K562 (cell line): ENCODE measurements at places on chromosomes 12 and 14. TPM values are rescaled to one million over a fixed set of nuclear protein-coding genes. Genes with fewer than 3 reads are reported as not detected.

DNA sequence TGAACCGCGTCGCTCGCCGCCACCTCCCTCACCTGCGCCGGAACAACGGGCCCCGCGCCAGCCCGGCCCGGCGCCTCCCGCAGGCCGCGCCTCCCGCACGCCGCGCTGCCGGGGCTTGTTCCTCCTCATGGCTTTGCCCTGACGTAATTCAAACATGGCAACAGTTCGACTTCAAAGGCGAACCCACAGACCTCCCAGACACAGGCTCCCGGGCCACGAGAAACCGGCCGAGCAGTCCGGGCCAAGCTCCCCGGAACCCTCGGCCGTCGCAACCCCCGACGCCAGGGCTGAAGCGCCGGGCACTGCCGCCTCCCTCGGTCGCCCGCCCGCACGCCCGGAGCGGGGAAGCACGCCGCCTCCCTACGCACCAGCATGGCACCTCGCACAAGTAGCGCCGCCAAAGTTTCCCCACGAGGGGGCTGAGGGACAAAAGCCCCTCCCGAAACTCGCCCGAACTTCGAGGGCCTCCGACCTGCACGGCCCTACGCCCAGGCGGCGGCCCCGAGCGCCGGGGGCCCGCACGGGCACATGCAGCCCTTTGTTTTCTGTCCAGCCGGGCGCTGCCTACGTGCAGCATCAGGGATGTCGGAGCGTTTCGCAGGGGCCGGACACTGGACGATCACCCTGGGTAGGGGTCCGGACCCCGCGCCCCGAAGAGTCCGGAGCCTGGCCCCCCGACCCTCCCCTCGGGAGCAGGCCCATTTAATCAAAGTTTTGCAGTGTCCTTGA, 1.7 kb downstream of the SINHCAF start:
- peak overlapping the region; percentile 71 for H3K4me3 ChIP-seq
- no peaks in the 10 kb centered on the region for H3K27me3 ChIP-seq
- H3K36me3 ChIP-seq = no peaks in the 10 kb centered on the region; the same call in 2 of the 3 replicates
- peak overlapping the region; percentile 88 for H3K27ac ChIP-seq
- DNase-seq = peak; percentile 78

DNA sequence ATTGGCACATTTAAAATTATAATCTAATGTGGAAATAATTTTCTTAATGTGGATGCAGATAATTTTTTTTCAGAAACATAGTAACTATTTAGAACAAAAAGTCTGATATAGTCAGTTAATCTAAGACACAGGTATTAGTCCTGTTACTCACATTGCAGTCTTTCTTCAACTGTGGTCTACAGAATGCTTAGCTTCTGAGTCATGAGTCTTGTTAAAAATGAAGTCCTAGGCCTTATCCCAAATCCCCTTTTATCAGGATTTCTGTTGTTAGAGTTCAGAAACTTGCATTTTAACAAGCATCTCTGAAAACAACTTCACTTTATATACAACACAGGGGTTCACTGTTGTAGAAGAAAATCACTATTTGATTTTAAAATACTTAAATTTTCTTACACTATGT, 112.2 kb downstream of the SLC16A7 start:
- no peak overlapping the region for H3K4me3 ChIP-seq
- no peak for DNase-seq
- no peaks in the 10 kb centered on the region for H3K36me3 ChIP-seq
- H3K4me1 ChIP-seq = no peaks in the 10 kb centered on the region

- no peak overlapping the region for H3K27ac ChIP-seq
- H3K4me1 ChIP-seq = no peaks in the 10 kb centered on the region
- no peaks in the 10 kb centered on the region for H3K36me3 ChIP-seq
- DNase-seq = no peak
- H3K4me3 ChIP-seq = no peak overlapping the region
- no peaks in the 10 kb centered on the region for H3K27me3 ChIP-seq
These were observed 720.9 kb downstream of the AACS start for GRCh38 chr12:125786143-125786542.

- H3K27me3 ChIP-seq = no peaks in the 10 kb centered on the region
- no peaks in the 10 kb centered on the region for H3K4me1 ChIP-seq
- H3K4me3 ChIP-seq = no peak overlapping the region
These were observed 6.6 kb downstream of the LRRC9 start for GRCh38 chr14:59926534-59926933.

DNA sequence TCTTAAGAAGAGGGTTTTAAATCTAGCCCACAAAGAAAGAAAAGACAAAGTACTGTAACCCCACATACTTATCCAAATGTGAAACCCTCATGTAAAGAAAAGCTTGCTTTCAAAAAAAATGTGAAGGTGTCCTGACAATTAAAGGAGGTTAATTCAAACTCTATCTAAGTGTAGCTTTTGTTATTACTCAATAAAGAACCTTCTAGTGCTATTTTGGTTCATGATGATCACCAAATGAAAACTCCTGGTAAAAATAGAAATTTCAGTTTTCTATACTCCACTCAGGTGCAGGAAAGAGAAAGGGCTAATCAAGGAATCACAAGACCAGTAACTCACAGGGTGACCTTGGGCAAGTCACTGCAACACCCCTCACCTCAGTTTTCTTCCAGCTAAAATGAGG, 1.6 kb downstream of the STAB2 start:
- no peaks in the 10 kb centered on the region for H3K36me3 ChIP-seq
- H3K27me3 ChIP-seq = no peaks in the 10 kb centered on the region
- no peaks in the 10 kb centered on the region for H3K4me1 ChIP-seq
- no peak for DNase-seq

- no peaks in the 10 kb centered on the region for H3K27me3 ChIP-seq
- H3K4me3 ChIP-seq = no peak overlapping the region
- DNase-seq = no peak
- H3K4me1 ChIP-seq = no peaks in the 10 kb centered on the region
These were observed 196.1 kb downstream of the BCL11B start for GRCh38 chr14:99075771-99076375.

DNA sequence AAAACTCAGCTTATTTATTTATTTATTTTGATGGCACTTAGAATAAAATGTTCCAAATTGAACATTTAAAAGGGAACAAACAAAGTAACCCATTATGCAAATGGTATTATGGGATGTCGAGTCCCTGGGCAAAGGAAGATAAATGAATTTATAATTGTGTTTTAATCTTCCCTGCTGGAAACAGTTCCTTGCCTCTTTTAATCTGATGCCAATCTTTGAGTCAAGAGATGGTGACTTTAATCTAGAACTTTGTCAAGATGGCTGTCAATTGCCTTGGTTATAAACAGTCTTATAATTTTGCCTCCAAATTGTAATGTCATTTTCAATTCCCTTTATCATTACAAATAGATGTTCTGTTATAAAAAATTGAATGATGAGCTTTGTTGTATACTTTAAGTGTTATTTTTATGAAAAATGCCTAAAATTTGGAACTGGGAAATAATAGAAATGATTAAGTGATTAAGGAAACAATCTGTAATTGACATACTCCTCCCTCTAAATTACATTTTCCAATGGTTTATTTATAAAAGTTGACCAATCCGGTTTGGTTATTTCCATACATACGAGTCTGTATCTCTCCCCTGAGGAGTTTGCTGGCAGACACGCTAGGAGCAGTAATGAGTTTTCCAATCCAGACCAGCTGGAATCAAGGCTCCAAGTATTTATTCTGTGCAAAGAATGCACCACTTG, 134.9 kb upstream of the FRMD6 start:
- no peaks in the 10 kb centered on the region for H3K27me3 ChIP-seq
- no peak for DNase-seq
- H3K36me3 ChIP-seq = no peaks in the 10 kb centered on the region
- no peaks in the 10 kb centered on the region for H3K4me1 ChIP-seq
- no peak overlapping the region for H3K4me3 ChIP-seq

- H3K36me3 ChIP-seq = no peaks in the 10 kb centered on the region
- H3K27ac ChIP-seq = no peak overlapping the region
- peaks cover 76% of the 10 kb centered on the region for H3K27me3 ChIP-seq
- H3K4me1 ChIP-seq = no peaks in the 10 kb centered on the region
- DNase-seq = no peak
These were observed 54.4 kb downstream of the SMUG1 start for GRCh38 chr12:54134395-54134794.

GRCh38 chr12:20097626-20098025, 270.7 kb upstream of the PDE3A start:
- H3K36me3 ChIP-seq = no peaks in the 10 kb centered on the region
- DNase-seq = no peak
- H3K27me3 ChIP-seq = no peaks in the 10 kb centered on the region
- H3K4me3 ChIP-seq = no peak overlapping the region

- no peak overlapping the region for H3K27ac ChIP-seq
- DNase-seq = no peak
- no peaks in the 10 kb centered on the region for H3K4me1 ChIP-seq
- H3K36me3 ChIP-seq = peaks cover 19% of the 10 kb centered on the region; the same call in 1 of the 3 replicates
- H3K4me3 ChIP-seq = no peak overlapping the region
These were observed 20.2 kb downstream of the SLC2A3 start for GRCh38 chr12:7915661-7916403.

DNA sequence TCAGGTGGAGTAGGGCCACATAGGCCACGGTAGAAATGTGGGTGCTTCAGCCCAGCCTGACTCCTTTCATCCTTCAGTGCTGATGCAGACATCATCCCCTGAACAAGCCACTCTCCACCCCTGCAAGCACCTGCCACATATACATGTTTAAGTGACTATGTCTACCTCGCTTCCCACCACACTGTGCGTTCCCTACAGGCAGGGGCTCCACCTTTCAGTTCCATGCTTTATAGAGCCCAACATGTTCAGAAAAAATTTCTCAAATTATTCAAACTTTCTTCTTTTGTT, 11.6 kb downstream of the SLC7A7 start:
- H3K4me1 ChIP-seq = no peaks in the 10 kb centered on the region; the same call in 2 of the 3 replicates
- no peaks in the 10 kb centered on the region for H3K36me3 ChIP-seq
- no peak for DNase-seq

DNA sequence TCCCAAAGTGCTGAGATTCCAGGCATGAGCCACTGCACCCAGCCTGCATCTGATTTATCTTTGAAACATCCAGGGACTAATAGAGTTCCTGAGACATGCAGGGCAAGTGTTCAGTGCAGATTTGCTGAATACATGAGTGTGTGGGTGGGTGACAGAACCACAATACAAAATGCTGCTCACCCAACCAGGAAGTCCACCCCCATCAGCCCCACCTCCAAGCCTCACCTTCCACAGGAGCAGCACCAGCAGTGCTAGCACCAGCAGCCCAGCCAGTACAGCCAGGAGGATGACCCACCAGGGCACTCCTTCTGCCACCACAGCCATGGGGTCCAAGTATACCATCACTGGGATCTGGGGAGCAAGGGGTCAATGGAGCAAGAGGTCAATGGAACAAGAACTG, 20.0 kb downstream of the ITGA7 start:
- H3K27ac ChIP-seq = no peak overlapping the region
- H3K36me3 ChIP-seq = no peaks in the 10 kb centered on the region
- DNase-seq = no peak
- no peaks in the 10 kb centered on the region for H3K4me1 ChIP-seq

- H3K4me1 ChIP-seq = peaks cover 6% of the 10 kb centered on the region; the same call in 2 of the 3 replicates
- H3K36me3 ChIP-seq = no peaks in the 10 kb centered on the region
- no peak for DNase-seq
These were observed 29.2 kb upstream of the PLEKHG6 start for GRCh38 chr12:6281081-6281809.

GRCh38 chr12:127606476-127607015, 660.4 kb upstream of the TMEM132C start:
- H3K4me1 ChIP-seq = no peaks in the 10 kb centered on the region
- H3K27ac ChIP-seq = no peak overlapping the region
- H3K27me3 ChIP-seq = no peaks in the 10 kb centered on the region
- H3K36me3 ChIP-seq = no peaks in the 10 kb centered on the region

DNA sequence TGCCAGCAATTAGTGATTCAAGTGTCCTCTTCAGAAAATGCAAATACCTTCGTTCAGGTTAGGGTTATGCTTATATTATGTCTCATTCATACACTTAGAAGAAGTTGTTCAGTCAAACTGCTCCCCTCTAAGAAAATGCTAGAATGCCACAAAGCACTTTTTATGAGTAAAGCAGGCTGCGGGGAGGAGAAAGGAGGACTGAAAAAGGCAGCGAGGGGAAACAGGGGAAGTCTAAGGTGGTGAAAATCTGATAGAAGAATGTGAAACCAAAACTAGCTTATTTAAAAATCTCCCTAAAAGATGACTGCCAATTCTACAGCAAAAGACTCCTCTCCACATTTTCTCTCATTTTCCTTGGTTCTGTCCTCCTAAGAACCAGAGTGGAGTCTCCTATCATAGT, 70.1 kb downstream of the PRKD1 start:
- no peaks in the 10 kb centered on the region for H3K27me3 ChIP-seq
- no peak overlapping the region for H3K4me3 ChIP-seq
- DNase-seq = no peak

DNA sequence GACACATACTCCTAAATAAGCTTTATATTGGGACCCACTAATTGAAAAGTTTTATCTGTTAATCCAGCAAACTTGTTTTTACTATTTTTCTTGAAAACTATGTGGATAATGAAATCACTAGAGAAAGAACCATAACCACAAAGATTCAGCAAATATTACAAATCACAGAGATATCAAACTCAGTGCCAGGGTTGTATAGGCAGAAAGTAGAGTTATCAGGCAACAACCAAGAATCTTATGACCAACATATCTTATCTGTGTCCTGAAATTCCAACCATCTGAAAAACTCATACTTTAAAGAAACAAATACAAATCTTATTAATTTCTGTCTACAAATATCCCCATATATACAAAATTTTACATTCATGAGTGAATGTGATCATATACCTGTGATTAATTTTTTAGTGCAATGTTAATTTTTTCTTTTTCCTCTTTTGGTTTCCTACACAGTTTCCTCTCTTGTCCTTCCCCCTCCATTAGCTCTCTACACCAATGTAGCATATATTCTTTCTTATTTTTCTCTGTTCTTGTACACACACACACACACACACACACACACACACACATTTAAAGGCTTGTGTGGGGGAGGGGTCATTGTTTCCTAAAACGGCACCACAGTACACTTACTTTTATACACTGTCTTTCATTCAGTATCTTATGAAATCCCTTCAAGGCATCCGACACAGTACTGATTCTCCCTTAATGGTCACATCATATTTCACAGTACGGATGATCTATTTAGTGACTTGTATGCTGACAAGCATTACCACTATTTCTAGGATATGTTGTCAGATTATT, 18.6 kb downstream of the AMN1 start:
- no peak for DNase-seq
- no peaks in the 10 kb centered on the region for H3K27me3 ChIP-seq
- no peaks in the 10 kb centered on the region for H3K36me3 ChIP-seq
- no peak overlapping the region for H3K4me3 ChIP-seq
- no peaks in the 10 kb centered on the region for H3K4me1 ChIP-seq
- no peak overlapping the region for H3K27ac ChIP-seq

- H3K27ac ChIP-seq = no peak overlapping the region
- H3K4me3 ChIP-seq = no peak overlapping the region
- no peaks in the 10 kb centered on the region for H3K4me1 ChIP-seq
- no peak for DNase-seq
These were observed 211.4 kb downstream of the SSPN start for GRCh38 chr12:26406813-26407212.

KLHDC1 gene
- total RNA-seq = 0.22 TPM in 2 replicates

HOXC12 gene
- 0.11 and 0.27 TPM in 2 replicates for total RNA-seq

EPYC gene
- total RNA-seq = not detected in 2 replicates

RBP5 gene
- 11.1 and 15.7 TPM in 2 replicates for total RNA-seq

RPAP3 gene
- total RNA-seq = 54.1 and 57.1 TPM in 2 replicates

SPTB gene
- total RNA-seq = 40.1 and 45.9 TPM in 2 replicates

CD4 gene
- 0.27 and 0.31 TPM in 2 replicates for total RNA-seq
